ENCODE measurements at places on chromosomes 4 and X.

GRCh38 chr4:170872794-170873193 is 783.0 kb upstream of the AADAT start:
- H3K36me3 ChIP-seq: no peaks in the 10 kb centered on the region
- H3K27ac ChIP-seq: no peak overlapping the region
- no peak for DNase-seq
- H3K4me1 ChIP-seq: no peaks in the 10 kb centered on the region

- no peaks in the 10 kb centered on the region for H3K27me3 ChIP-seq
- H3K27ac ChIP-seq: no peak overlapping the region
- H3K36me3 ChIP-seq: no peaks in the 10 kb centered on the region
- no peak overlapping the region for H3K4me3 ChIP-seq
- no peaks in the 10 kb centered on the region for H3K4me1 ChIP-seq
These were observed 89.6 kb upstream of the MAD2L1 start for GRCh38 chr4:120156120-120156718.

DNA sequence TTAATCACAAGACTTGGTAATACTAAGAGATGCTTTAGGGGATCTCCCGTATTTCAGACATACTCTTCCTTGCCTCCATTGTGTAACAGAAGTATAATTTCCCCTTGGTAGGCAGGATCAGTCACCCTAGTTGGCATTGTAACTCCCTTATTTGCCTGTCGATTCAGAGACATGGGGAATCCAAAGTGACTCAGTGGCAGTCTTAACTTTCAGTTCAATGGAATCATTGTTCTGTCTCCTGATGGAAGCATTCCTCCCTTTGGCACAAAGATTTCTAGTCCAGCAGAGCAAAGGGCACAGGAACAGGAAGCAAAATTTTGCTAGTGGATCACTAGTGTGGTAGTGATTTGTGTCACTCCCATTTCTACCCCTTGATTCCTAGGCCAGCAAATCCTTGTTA is 80.4 kb downstream of the DCUN1D4 start:
- H3K4me1 ChIP-seq: no peaks in the 10 kb centered on the region
- no peak for DNase-seq
- no peaks in the 10 kb centered on the region for H3K36me3 ChIP-seq
- H3K27ac ChIP-seq: no peak overlapping the region
- H3K27me3 ChIP-seq: no peaks in the 10 kb centered on the region

DNA sequence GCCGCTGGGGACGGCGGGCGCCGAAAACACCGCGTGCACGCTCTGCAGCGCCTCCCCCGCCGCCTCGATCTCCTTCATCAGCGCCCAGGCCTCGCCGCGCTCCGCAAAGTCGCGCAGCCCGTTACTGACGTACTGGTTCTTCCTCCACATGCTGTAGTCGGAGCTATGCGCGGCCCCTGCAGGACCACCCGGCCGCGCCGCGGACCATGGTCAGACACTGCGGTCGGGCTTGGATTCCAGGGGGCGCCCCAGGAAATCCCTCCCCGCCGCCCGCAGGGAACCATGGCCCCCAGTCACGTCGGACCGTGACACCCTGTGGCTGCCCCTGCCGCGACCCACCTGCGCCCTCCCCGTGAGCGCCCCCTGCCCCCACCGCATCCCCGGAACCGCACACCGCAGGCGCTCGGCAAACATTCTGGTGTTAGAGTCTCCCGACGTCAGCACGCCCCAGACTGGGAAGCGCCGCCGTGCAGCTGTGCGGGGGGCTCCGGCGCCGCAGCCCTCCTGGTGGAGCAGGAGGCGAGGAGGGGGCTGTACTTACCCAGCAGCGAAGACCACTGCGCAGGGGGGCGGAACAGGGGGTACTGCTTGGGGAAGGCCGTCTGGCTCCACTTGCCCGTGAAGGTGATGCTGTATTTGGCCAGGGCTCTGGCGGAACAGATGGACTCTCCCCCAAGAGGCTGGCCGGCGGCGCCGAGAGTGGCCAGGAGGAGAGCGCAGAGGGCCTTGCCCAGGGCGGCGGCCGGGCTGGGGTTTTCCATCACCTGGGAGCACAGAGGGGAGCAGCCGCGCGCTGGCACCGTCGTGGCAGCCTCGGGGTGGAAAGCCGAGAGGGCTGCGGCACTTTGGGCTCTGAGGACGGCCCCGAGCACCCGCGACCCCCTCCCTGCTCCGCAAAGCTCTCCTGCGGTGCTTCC is 814 bp downstream of the SPON2 start:
- H3K27ac ChIP-seq: no peak overlapping the region
- H3K36me3 ChIP-seq: no peaks in the 10 kb centered on the region
- no peak for DNase-seq
- H3K4me1 ChIP-seq: peaks cover 16% of the 10 kb centered on the region

DNA sequence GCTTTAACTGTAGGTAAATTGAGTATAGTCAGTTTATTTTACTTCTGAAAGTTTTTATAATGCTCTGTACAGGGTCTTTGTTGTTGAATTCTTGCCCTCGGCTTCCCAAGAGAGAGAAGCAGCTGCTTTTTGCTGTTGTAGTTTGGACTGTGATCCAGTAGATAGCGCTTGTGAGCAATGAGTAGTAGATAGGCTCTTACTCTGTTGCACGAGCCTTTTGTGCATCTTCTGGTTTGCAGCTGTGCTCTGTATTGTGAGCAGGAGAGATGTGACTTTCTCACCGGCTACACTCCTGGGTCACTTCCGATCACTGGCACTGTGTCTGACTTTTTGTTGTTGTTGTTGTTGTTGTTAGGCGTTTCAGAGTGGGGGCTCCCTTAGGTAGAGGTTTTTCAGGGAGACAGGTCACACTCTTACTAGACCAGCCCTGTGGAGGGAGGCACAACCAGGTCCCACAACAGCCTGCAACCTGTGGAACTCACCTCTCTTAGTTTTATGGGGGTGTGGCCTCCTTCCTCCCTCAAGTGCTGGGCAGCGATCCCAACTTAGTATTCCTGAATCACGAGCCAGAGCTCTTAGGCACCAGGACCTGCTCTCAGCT is 822.1 kb upstream of the GALNTL6 start:
- H3K36me3 ChIP-seq: no peaks in the 10 kb centered on the region
- peak; percentile 53 for DNase-seq
- H3K4me1 ChIP-seq: no peaks in the 10 kb centered on the region
- H3K27me3 ChIP-seq: no peaks in the 10 kb centered on the region
- H3K27ac ChIP-seq: no peak overlapping the region

GRCh38 chr4:55125087-55125721 is at the start of gene KDR:
Gene KDR, minus strand, starts transcription at chr4:55125595. Its CDS starts 302 bp downstream, at chr4:55125293.
- no peaks in the 10 kb centered on the region for H3K4me1 ChIP-seq
- peak; percentile 50 for DNase-seq
- H3K36me3 ChIP-seq: no peaks in the 10 kb centered on the region
- no peak within 1 kb of the TSS for H3K27ac ChIP-seq
- H3K4me3 ChIP-seq: peak within 1 kb of the TSS; percentile 51

DNA sequence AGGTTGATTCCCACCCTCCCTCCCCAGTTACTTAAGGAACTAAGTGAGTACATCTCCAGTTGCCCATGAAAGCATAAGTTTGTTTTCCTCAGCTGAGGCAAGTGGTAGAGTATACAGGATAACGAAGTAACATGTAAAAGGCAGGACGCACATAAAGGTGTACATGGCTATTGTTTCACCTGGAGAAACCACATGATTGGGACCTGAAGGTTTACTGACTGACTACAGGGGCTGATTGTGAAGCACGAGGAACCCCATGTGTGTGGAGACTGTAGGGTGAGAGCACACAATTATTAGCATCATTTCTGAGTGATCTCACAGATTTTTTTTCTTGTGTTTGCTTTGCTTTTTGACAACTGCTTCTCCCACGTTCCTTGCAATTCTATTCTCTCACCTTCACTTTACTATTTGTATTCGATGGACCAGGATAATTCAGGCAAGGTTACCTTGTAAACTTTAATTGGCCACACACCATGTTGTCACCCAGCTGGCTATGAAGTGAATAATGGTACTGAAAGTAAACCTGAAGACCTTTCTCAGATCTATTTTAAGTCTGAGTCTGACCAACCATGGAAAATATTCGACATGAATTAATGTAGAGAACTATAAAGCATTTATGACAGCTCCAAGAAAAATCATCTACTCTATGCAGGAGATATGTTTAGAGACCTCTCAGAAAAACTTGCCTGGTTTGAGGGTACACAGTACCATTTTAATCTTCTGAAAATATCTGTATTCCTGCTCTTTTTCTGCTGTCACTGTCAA is 102.5 kb upstream of the MYOZ2 start:
- H3K27ac ChIP-seq: no peak overlapping the region
- H3K36me3 ChIP-seq: no peaks in the 10 kb centered on the region
- DNase-seq: no peak
- peaks cover 8% of the 10 kb centered on the region for H3K4me1 ChIP-seq

All from testis (tissue), 5 donors.